ENCODE measurements at places on chromosomes 12 and 14.

- peak overlapping the region; percentile 16 for H3K27ac ChIP-seq
- H3K36me3 ChIP-seq: no peaks in the 10 kb centered on the region
- peaks cover 3% of the 10 kb centered on the region for H3K4me1 ChIP-seq
- peak; percentile 81 for DNase-seq
- no peaks in the 10 kb centered on the region for H3K27me3 ChIP-seq
Observed at GRCh38 chr14:64510825-64511671, 6.5 kb downstream of the ZBTB1 start.

GRCh38 chr12:15230751-15231150 lies 9.5 kb upstream of the RERG start:
- H3K27ac ChIP-seq: no peak overlapping the region
- DNase-seq: no peak
- no peaks in the 10 kb centered on the region for H3K4me1 ChIP-seq
- no peak overlapping the region for H3K4me3 ChIP-seq
- peaks cover 45% of the 10 kb centered on the region for H3K27me3 ChIP-seq
- no peaks in the 10 kb centered on the region for H3K36me3 ChIP-seq

DNA sequence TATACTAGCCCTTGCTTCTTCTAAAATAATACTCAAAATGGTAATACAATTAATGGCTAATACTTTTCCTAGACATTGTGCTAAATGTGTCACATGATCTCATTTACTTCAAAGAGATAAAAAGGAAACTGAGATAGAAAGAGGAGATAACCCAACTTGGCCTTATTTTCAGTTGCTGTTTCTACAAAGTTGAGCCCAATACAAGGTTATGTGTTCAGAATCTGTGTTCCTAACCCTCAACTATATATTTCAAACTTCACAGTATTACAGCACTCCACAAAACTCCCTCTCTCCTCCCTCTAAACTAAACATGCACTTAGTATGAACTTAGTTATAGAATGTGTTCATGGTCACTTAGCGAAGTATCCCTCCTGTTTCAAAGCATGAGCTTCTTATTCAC lies 277.9 kb downstream of the CCER1 start:
- no peaks in the 10 kb centered on the region for H3K36me3 ChIP-seq
- H3K27me3 ChIP-seq: no peaks in the 10 kb centered on the region
- no peak overlapping the region for H3K4me3 ChIP-seq
- H3K4me1 ChIP-seq: no peaks in the 10 kb centered on the region

DNA sequence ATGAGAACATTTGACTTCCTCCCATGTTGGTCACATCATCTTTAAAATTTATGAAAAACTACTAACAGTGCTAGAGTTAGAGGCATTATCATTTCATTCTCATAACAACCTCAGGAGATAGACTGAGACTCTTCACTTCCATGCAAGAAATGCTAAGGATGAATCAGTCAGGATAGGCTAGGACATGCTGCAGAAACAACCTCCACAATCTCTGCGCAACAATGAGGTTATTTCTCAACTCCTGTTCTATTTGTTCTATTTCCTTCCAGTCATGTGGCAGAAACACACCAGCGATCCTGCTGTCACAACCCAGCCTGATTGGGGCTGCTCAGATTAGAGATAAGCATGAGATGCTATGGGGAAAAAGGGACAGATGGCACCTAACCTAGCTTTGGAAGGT lies 49.0 kb upstream of the TMEM263 start:
- peaks cover 5% of the 10 kb centered on the region for H3K4me1 ChIP-seq
- H3K27ac ChIP-seq: no peak overlapping the region
- peaks cover 8% of the 10 kb centered on the region for H3K27me3 ChIP-seq
- H3K36me3 ChIP-seq: no peaks in the 10 kb centered on the region
- no peak overlapping the region for H3K4me3 ChIP-seq
- no peak for DNase-seq

- H3K4me1 ChIP-seq: no peaks in the 10 kb centered on the region
- no peak overlapping the region for H3K27ac ChIP-seq
- DNase-seq: no peak
- no peak overlapping the region for H3K4me3 ChIP-seq
- peaks cover 70% of the 10 kb centered on the region for H3K27me3 ChIP-seq
- no peaks in the 10 kb centered on the region for H3K36me3 ChIP-seq
Observed at GRCh38 chr12:55063291-55063690, 43.5 kb downstream of the NEUROD4 start.

- H3K27me3 ChIP-seq: peaks cover 46% of the 10 kb centered on the region
- H3K4me1 ChIP-seq: no peaks in the 10 kb centered on the region
- H3K4me3 ChIP-seq: no peak overlapping the region
- H3K27ac ChIP-seq: no peak overlapping the region
- DNase-seq: no peak
Observed at GRCh38 chr12:108430245-108430644, 84.8 kb upstream of the FICD start.

DNA sequence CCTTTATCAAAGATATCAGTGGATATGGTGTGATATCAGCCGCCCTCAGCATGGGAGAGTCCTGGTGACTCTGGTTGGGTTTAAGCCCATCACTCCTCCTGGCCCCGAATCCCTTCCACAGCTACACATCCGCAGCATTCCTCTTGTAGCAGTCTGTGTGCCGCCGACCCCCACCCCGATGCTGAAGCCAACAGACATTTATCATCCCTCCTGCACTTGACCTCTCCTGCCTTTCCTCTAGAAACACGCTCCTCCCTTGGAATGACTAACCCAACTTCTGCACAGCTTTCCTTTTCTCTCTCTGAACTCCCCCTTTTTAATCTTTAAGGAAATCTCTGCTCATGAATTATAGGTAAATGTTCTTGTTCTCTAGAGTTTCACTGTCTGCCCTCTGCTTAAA lies 250.9 kb upstream of the FOXN3 start:
- H3K36me3 ChIP-seq: no peaks in the 10 kb centered on the region
- H3K27me3 ChIP-seq: no peaks in the 10 kb centered on the region
- H3K4me3 ChIP-seq: no peak overlapping the region
- peaks cover 2% of the 10 kb centered on the region for H3K4me1 ChIP-seq
- peak; percentile 58 for DNase-seq

DNA sequence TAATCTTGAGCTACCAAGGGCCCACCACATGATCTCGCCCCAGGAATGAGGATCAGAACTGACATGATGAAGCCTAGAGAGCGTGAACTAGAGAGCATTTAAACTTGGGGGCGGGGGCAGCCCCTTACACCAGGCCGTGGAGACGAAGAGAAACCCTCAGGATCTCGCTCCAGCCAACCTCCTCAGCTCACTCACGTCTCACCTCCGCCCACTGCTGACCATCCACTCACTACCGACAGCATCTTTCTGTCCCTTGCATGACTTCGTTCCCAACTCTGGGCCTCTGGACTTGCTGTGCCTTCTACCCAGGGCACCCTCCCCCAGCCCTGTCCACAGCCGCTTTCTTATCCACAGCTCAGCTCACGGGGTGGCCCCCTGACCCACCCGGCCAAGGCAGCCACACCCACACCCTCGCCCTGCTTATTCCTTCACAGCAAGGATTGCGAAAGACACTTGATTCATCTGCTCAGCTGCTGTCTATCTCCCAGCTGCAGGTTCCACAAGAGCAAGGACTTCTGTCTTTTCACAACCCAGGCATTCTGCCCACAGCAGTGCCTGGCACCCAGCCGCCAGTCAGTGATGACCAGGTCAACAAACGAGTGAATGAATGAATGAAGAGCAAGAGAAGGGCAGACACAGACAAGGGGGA lies 6.4 kb downstream of the STX2 start:
- H3K36me3 ChIP-seq: peaks cover 6% of the 10 kb centered on the region
- H3K27me3 ChIP-seq: no peaks in the 10 kb centered on the region
- no peak overlapping the region for H3K27ac ChIP-seq
- peak; percentile 75 for DNase-seq
- H3K4me3 ChIP-seq: no peak overlapping the region

GRCh38 chr12:124420041-124420995 lies 125.4 kb downstream of the RFLNA start:
- H3K27me3 ChIP-seq: no peaks in the 10 kb centered on the region
- H3K4me1 ChIP-seq: peaks cover 43% of the 10 kb centered on the region
- peaks cover 53% of the 10 kb centered on the region for H3K36me3 ChIP-seq
- H3K27ac ChIP-seq: no peak overlapping the region
- DNase-seq: no peak

DNA sequence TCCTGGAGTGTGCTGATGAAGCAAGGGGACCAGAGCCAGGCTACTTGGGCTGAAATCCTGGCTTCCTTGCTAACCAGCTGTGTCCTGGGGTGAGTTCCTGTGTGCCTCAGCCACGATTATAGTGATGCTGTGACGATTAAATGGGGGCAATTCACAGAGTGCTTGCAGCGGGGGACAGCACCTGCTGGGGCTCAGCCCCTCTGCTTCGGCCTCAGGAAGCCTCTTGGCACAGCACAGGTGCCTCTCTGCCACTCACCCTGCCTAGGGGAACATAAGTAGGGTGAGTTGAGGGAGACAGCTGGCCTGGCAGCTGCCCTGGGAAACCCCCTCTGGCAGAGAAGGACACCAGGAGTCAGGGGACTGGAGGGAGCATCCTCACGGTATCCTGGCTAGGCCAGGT lies 9.4 kb downstream of the KRT80 start:
- H3K4me3 ChIP-seq: no peak overlapping the region
- peaks cover 79% of the 10 kb centered on the region for H3K4me1 ChIP-seq

DNA sequence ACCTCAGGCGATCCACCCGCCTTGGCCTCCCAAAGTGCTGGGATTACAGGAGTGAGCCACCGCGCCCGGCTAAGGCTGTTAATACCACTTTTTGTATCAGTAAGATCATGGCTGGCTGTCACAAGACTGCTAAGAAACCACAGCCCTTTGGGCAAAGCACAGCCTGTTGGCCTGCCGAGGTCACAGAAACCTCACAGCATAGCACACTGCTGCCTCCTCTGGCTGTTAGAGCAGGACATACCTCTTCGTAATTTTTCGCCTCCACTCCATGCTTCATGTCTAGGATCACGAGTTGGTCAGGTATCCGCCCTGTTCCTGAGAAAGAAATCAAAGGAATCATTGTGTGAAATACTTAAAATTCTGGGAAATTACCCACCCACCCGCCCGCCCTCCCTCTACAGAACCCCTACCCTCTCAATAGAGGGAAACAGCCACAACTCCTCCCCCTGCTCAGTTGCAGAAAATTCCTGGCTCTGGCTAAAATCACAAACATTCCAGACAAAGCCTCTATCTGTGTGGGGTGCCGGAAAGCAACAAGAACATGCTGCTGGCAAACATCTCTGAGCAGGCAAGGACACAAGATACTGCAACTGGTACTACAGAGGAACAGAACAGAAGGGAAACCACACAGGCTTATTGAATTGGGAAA lies 20.7 kb upstream of the NEK9 start:
- peak; percentile 96 for DNase-seq
- no peak overlapping the region for H3K4me3 ChIP-seq
- no peaks in the 10 kb centered on the region for H3K27me3 ChIP-seq
- peaks cover 2% of the 10 kb centered on the region for H3K4me1 ChIP-seq

GRCh38 chr14:72522847-72523246 lies 371.1 kb downstream of the DPF3 start:
- H3K27ac ChIP-seq: no peak overlapping the region
- no peaks in the 10 kb centered on the region for H3K36me3 ChIP-seq
- no peak overlapping the region for H3K4me3 ChIP-seq

DNA sequence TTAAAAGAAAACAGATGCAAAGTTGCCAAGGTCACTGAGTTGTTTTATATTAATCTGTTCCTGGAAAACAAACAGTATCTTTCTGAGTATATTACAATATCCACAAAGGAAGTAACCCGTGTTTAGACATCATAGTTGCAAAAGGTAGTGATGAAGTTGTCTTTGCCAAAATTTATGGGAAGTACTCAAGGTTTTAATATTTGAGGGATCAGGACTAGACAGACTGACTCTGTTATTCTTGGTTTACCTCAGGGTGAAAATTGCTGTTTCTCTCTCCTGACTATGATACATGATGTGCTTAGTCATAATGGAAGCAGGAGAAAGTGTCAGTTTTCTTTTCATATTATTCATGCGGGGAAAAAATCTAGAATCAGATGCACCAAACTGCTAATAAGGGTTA lies 28.3 kb downstream of the TMEM233 start:
- no peaks in the 10 kb centered on the region for H3K4me1 ChIP-seq
- no peak overlapping the region for H3K27ac ChIP-seq
- no peak overlapping the region for H3K4me3 ChIP-seq
- H3K36me3 ChIP-seq: no peaks in the 10 kb centered on the region
- no peaks in the 10 kb centered on the region for H3K27me3 ChIP-seq
- no peak for DNase-seq

DNA sequence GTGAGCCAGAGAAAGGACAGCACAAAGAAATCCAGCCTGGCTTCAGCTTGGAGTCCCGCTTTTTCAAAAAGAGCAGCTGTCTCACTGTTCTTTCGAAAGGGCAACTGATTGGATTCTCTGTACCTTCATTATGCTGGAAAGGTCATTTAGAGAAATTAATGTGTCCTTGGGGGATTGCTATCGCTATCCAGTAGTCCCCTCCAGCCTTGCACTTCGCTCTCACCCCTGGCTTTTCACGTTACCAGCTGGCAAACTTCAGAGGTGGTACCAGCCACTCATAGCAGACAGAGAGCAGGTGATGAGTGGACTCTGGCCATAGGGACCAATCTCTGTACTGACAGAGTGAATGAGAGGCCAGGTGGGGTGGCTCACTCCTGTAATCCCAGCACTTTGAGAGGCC lies 11.8 kb upstream of the NUAK1 start:
- no peak overlapping the region for H3K4me3 ChIP-seq
- DNase-seq: no peak
- peaks cover 4% of the 10 kb centered on the region for H3K4me1 ChIP-seq
- no peaks in the 10 kb centered on the region for H3K27me3 ChIP-seq
- no peaks in the 10 kb centered on the region for H3K36me3 ChIP-seq

DNA sequence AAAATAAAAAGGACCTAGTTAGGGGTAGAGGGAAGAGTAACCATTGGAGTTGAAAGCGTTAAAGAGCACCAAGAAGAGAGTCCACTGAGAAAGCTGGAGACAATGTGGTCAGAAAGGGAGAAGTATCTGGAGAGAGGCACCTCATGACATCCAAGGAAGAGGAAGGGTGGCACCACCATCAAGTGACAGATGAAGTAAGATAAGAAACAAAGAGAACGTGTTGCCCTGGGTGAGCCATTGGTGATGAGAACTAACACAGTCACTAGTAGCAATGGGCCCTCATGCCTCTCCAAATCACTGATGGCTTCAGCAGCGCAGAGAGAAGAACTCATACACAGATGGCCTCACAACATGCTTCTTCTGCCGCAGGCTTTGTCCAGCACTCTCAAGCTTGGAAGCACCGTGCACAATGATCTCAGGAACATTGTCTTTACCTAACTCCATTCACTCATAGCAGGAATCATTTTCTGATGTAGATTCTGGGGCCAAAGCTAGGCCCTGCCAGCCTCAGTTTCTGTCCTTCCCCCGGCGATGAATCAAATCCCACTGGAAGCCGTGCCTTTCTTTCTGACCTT lies 252.9 kb downstream of the DPF3 start:
- H3K27ac ChIP-seq: no peak overlapping the region
- no peak for DNase-seq
- H3K36me3 ChIP-seq: no peaks in the 10 kb centered on the region
- peaks cover 9% of the 10 kb centered on the region for H3K4me1 ChIP-seq
- no peaks in the 10 kb centered on the region for H3K27me3 ChIP-seq

GRCh38 chr14:74655599-74656395 lies 43.8 kb upstream of the LTBP2 start:
- H3K4me3 ChIP-seq: no peak overlapping the region
- peak overlapping the region; percentile 31 for H3K27ac ChIP-seq
- peak; percentile 78 for DNase-seq
- H3K27me3 ChIP-seq: no peaks in the 10 kb centered on the region

Measured in mesenchymal stem cell (in vitro differentiated cells and primary cell).